ENCODE measurements at places on chromosomes 16 and 17. TPM values are rescaled to one million over a fixed set of nuclear protein-coding genes. Genes with fewer than 3 reads are reported as not detected.

DNA sequence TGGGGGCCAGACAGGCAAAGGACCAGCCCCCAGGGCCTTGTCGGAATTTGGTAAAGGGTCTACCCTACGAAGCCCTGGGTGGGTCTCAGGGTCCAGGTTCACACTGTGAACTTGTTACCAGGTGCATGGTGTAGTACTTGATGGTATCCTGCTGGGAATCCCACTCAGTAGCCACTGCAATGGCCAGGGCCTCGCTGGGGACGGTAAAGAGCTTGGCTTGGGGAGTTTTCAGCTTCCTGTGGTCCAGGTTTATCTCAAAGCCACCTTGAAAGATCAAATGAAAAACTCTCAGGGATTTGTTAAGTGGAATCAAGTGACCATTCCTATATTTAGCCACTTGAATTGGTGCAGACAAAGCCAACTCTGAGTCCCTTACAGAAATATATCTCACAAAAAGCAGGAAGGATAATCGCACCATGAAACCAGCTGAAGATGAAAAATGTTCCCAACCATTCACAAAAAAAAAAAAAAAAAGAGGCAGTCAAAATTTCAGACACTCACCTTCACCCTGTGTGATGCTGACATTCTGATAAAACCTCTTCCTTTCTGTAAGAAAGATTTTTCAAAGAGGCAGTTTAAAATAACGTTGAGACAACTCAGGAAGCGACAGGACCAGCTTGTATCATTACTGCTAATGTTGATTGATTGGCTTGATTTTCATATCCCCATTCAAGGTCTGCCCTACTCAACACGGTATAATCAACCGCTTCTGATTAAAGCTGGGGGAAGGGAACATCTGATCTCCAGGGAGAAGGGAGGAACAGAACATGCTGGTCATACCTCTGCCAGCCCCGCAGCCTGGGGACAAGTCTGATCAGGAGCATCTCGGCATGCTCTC, 10.6 kb downstream of the ATPAF2 start:
- H3K27me3 ChIP-seq, result no peaks in the 10 kb centered on the region
- no peak for DNase-seq
- no peaks in the 10 kb centered on the region for H3K36me3 ChIP-seq
- H3K4me1 ChIP-seq, result peaks cover 42% of the 10 kb centered on the region

The DHX58 gene
- 4.1 TPM for total RNA-seq

The TMEM238L gene
- not detected for total RNA-seq

DNA sequence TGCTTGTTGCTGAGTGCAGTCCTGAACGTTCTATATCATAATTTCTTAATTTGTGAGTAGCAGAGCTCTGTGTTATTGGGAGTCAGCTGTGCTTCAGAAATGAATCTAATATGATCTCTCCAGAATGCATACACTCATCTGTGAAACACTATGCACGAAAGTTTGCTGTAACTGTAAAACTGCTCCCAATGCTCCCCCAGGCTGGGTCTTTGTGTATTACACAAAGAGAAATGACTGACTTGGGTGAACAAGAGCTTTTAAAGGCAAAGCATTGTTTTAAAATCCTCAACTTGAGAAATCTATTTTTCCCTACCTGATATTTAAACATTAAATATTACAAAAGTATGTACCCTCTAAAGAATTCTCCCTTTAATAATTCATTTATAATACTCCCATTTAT, 636.7 kb upstream of the KIF2B start:
- H3K4me3 ChIP-seq, result no peak overlapping the region
- no peaks in the 10 kb centered on the region for H3K4me1 ChIP-seq
- no peaks in the 10 kb centered on the region for H3K27me3 ChIP-seq
- peaks cover 13% of the 10 kb centered on the region for H3K36me3 ChIP-seq
- H3K27ac ChIP-seq, result no peak overlapping the region

- DNase-seq, result peak; percentile 12
- peaks cover 3% of the 10 kb centered on the region for H3K27me3 ChIP-seq
- 0 out of 2 replicates have a peak overlapping the region, but pooled peaks have one; percentile 22 for H3K4me3 ChIP-seq
- peaks cover 90% of the 10 kb centered on the region for H3K4me1 ChIP-seq
- peak overlapping the region; percentile 69 for H3K27ac ChIP-seq
Observed at GRCh38 chr16:25009822-25010221, 5.3 kb downstream of the ARHGAP17 start.

DNA sequence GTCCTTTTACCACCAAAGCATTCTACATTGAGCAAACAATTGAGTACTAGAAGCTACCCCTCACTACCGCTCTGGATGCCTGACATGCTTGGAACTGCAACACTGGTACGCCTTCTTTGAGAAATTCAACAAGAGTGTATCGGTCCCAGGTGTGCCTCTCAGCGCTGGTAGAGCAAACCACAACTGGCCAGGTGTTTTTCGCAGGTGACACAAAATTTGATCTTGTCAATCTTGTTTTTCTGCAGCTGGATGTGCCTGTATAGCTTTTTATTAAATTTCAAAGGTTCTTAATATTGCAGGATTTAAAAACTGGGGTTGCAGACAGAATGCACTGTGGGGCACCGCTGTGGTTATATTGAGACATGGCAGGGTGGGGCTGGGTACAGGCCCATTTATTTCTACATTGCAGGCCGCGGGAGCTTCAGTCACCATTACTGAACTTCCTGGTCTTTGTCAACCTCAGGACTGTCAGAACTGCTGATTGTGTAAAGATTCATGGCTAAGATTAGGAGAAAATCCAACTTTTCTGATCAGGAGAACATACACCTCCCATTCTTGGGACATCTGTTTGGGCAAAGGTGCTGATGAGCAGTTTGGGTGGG, 4.5 kb upstream of the SNX20 start:
- no peak for DNase-seq
- peaks cover 44% of the 10 kb centered on the region for H3K27me3 ChIP-seq
- no peak overlapping the region for H3K27ac ChIP-seq
- no peak overlapping the region for H3K4me3 ChIP-seq
- no peaks in the 10 kb centered on the region for H3K36me3 ChIP-seq
- no peaks in the 10 kb centered on the region for H3K4me1 ChIP-seq

- DNase-seq, result no peak
- no peaks in the 10 kb centered on the region for H3K4me1 ChIP-seq
- H3K4me3 ChIP-seq, result no peak overlapping the region
Observed at GRCh38 chr17:76189741-76190140, 48.7 kb upstream of the FOXJ1 start.

The SLFN13 gene
- total RNA-seq, result 7.7 TPM
